Esophagus squamous epithelium (tissue), 5 donors: ENCODE measurements at places on chromosomes 5 and 9. TPM values are rescaled to one million over a fixed set of nuclear protein-coding genes. Genes with fewer than 3 reads are reported as not detected.

DNA sequence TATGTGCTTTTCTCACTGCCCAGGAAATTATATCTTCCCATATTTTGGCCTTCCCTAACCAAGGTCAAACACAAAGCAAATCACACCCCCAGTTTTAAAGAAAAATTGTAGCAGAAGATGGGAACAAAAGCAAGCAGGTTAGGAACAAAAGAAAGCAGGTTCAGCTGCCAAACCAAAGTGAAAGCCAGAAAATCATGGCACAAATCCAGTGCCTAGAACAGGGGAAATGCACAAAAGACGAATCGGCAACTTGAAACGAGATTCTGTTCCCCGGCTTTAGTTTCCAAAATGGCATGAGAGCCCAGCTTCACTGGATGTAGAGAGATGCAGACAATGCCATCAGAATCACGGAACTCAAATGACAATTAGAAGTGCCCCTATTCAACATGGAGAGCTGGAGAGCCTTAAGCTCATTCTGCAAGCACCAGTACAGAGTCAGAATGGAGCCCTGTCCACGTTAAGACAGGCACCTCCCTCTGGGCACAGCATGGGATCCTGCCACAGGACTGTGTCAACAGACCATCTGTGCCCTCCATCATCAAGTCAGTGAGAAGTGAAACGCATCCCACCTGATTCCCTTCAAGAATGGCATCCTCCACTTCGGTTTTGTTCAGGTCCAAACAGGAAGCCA is 13.8 kb downstream of the DNAH5 start:
- DNase-seq = no peak
- no peak overlapping the region for H3K4me3 ChIP-seq
- H3K27me3 ChIP-seq = no peaks in the 10 kb centered on the region
- no peaks in the 10 kb centered on the region for H3K36me3 ChIP-seq
- H3K4me1 ChIP-seq = peaks cover 9% of the 10 kb centered on the region

GRCh38 chr5:54844905-54845566 is 140.4 kb downstream of the ESM1 start:
- DNase-seq = no peak
- no peaks in the 10 kb centered on the region for H3K36me3 ChIP-seq
- no peaks in the 10 kb centered on the region for H3K4me1 ChIP-seq
- peak overlapping the region; percentile 16 for H3K4me3 ChIP-seq
- H3K27ac ChIP-seq = no peak overlapping the region
- H3K27me3 ChIP-seq = no peaks in the 10 kb centered on the region

DNA sequence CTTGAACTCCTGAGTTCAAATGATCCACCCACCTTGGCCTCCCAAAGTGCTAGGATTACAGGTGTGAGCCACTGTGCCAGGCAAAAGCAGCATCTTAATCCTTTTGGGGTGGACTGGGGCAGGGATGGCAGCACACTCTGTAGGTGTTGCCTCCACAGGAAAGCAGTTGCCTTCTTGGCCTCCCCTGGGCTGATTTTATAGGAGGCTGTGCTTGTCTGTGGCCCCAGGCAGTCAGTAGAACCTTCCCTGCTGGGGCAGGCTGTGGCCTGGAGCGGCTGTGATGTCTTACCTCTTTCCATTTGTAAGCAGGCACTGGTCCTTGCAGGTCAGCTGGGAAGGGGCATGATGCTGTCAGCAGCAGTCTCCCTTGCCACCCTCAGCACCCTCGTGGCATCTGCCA is 49.8 kb downstream of the PRRC2B start:
- no peak overlapping the region for H3K27ac ChIP-seq
- H3K36me3 ChIP-seq = peaks cover 100% of the 10 kb centered on the region
- H3K4me3 ChIP-seq = no peak overlapping the region

DNA sequence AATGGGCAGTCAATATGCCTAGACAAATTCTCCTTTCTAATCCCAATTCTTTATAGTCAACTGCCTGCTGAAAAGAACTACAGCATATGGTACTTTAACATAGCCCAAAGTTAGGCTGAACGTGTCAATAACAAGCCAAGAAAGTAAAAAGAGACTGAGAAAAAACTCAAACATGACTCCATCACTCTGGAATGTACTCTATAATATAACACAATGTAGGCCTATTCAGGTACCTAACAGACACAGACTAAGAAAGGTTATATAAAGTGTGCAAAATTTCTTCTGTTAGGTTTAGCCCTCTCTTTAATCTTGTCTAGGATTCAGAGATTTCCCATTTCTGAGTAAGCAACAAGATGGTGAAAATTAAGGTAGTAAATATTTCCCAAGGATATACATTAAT is 209.7 kb upstream of the PRR16 start:
- no peaks in the 10 kb centered on the region for H3K4me1 ChIP-seq
- no peaks in the 10 kb centered on the region for H3K36me3 ChIP-seq
- H3K27me3 ChIP-seq = no peaks in the 10 kb centered on the region
- DNase-seq = no peak

GRCh38 chr9:76161106-76161505 is 233.1 kb downstream of the RFK start:
- no peak for DNase-seq
- H3K4me1 ChIP-seq = no peaks in the 10 kb centered on the region
- no peak overlapping the region for H3K4me3 ChIP-seq
- H3K36me3 ChIP-seq = no peaks in the 10 kb centered on the region
- H3K27me3 ChIP-seq = no peaks in the 10 kb centered on the region

DNA sequence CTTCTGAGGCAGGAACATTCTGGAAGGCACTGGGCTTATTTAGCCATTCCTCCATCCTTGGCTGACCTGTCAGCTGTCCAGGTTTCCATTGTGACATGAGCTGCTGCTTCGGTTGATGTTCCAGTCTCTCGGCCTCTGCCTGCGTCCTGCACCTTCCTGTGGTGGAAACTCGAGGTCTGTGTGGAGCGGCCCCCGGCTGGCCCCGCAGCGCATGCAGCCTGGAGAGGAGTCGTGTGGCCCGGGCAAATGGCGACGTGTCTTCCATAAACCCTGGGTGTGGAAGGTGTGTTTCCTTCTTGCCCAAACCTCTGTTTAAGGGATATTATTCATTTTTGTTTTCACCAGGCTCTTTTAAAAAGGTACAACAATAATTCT is 36.5 kb upstream of the SLC9A3 start:
- H3K4me3 ChIP-seq = no peak overlapping the region
- H3K27me3 ChIP-seq = no peaks in the 10 kb centered on the region
- no peak overlapping the region for H3K27ac ChIP-seq

GRCh38 chr5:9698841-9699240 is 68.7 kb upstream of the TAS2R1 start:
- no peak for DNase-seq
- H3K27ac ChIP-seq = no peak overlapping the region
- no peak overlapping the region for H3K4me3 ChIP-seq

WDR70 gene
- total RNA-seq = 8.2 TPM

DNA sequence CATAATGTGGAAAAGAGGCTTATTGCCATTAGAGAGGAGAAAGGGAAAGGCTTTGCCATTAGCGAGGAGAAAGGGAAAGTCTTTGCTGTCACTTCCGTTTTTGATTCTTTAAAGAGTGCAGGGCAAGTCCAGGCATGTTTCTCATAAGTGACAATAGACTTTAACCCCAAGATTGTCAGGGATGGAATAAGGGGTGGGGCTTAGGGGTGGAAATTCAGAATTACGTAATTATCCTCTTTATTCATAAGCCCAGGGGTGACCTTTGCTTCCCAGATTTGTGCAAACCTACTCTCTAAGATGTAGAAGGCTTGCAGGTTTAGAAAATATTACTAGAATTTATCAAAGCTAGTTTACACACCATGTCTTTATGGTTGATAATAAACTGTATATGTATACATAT is 2.3 kb upstream of the PLK2 start:
- peaks cover 10% of the 10 kb centered on the region for H3K4me1 ChIP-seq
- no peaks in the 10 kb centered on the region for H3K27me3 ChIP-seq
- H3K27ac ChIP-seq = no peak overlapping the region
- no peak overlapping the region for H3K4me3 ChIP-seq

DNA sequence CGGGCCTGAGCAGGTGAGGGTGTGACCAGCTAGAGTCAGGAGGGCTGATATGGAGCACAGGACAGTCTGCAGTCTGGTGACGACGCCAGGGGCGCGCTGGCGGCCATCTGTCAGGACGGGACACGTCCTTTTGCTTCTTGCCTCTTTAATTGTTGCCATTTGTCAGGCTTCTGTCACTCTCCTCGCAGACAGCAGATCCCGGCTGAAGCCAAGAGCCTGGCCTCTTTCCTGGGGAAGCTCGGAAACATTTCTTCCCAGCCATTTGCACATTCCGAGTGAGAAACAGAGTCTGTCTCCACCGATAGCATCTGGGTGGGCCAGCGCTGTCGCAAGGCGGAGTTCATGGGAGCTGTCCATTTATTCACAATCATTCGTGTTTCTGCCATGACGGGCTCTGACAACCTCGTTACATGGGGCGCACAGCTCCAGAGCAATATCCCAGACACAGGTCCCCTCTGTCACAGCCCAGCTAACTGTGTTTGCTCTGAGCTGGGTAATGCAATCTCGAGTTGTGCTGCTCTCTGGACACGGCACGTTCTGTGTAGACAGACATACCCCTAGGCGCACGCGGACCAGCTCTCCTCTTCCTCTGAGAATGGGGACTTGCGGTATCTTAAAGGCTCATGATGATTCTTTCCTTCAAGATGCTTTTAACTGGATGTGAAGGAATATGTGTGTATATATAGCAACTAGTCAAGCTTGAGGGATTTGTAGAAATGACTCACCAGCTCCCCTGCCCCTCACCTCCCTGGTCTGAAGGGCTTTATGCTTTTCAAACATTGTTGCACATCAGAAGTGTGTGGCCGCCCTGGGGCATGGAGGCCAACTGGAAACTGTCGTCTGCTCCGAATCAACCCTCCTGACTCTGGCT is 105.3 kb upstream of the FCN2 start:
- H3K27ac ChIP-seq = no peak overlapping the region
- H3K4me3 ChIP-seq = no peak overlapping the region
- H3K36me3 ChIP-seq = no peaks in the 10 kb centered on the region
- H3K27me3 ChIP-seq = no peaks in the 10 kb centered on the region
- peaks cover 12% of the 10 kb centered on the region for H3K4me1 ChIP-seq

DNA sequence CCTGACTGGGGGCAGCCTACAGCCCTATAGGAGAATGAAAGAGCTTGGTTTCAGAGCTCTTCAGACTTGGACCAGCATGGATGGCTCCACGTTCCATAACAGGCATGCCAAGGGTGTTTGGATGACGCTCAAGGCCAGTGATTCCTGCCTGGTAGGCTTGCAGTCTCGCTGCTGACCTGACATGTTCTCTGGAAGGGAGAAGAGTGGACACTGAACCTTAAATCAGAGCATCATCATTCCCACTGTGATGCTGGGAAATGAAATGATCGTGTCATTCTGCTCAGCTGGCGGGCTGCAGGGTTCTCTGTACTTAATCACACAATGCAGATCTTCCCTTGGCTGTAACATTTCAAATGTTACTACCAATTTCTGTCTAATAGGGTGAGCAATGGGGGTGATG is 57.0 kb downstream of the CFAP90 start:
- no peaks in the 10 kb centered on the region for H3K36me3 ChIP-seq
- DNase-seq = no peak
- H3K27me3 ChIP-seq = no peaks in the 10 kb centered on the region
- H3K4me1 ChIP-seq = no peaks in the 10 kb centered on the region
- H3K27ac ChIP-seq = no peak overlapping the region
- no peak overlapping the region for H3K4me3 ChIP-seq

C9orf153 gene
- total RNA-seq = not detected
